ENCODE measurements at places on chromosomes 11 and 22.
A peak's percentile ranks its signal among the peaks of the same experiment; 100 is the strongest.

GRCh38 chr11:107999759-108000455 is 8.8 kb upstream of the CUL5 start:
- peak; percentile 70 for ATAC-seq

- peak; percentile 41 for ATAC-seq
Measured at GRCh38 chr22:31585161-31585859, 76.7 kb downstream of the PISD start.

- no peak for ATAC-seq
Measured at GRCh38 chr11:74575999-74576398, 16.4 kb upstream of the POLD3 start.

DNA sequence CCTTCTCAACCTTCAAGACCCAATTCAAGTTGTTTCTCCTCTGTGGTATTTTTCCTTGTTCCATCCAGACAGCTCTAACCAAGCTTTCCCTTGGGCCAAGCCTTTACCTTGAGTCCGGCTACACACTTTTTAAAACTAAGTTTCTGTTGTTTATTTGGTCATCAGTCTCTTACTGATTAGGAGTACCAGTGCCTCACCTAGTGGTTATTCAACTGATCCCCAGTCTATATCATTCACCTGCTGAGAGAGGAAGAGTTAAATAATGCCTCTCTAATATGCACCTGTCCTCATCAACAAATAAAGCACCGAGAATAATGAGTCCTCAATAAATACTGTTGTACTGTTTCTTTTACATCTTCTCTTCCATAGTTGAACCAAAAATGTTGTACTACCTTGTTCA is 160.8 kb downstream of the MSANTD4 start:
- ATAC-seq: no peak

DNA sequence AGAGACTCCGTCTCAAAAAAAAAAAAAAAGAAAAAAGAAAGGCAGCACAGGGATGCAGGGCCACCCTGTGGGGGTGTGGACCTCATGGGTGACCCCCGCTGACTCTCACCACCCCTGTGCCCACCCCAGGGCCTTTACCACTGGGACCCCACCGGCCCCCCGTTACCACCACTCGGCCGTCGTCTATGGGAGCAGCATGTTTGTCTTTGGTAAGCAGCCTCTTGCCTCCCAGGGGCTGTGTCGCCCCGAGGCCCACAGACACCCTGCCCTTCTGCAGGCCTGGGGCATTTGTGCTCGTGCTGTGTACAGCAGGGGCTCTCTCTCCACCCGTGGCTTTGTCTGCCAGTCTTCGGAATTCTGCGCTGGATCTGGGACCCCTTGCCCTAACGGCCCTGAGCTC is 5.3 kb downstream of the LZTR1 start:
- no peak for ATAC-seq

DNA sequence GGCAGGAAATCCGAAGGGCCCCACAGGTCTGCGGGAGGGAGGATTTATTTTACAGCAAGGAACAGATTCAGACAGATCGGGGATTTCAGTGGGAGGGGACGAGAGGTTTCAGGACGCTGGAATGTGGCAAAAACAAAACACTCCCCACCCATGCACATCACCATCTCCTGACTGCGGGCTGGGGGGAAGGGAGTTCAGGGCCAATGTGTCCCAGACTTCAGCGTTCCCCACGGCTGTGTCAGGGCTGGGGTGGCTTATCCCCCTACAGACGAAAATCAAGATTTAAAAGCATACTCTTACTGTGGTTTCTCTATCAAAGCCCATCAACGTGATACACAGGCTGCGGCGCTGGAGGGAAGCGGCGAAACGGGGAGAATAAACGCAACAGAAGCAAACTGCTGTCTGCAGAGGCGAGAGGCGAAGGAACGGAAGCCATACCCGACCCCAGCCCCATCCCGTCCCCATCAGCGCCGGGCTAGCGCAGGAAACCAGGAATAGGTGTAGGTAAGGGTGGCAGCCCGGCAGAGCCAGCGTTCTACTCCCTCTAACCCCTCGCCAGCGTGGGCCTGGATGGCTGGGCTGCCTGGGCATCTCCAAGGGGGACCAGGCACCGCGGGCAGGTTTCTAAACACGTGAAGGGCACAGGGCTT is 2.7 kb downstream of the TENM4 start:
- no peak for ATAC-seq

GRCh38 chr11:97349201-97349600 is 959.4 kb downstream of the JRKL start:
- no peak for ATAC-seq

DNA sequence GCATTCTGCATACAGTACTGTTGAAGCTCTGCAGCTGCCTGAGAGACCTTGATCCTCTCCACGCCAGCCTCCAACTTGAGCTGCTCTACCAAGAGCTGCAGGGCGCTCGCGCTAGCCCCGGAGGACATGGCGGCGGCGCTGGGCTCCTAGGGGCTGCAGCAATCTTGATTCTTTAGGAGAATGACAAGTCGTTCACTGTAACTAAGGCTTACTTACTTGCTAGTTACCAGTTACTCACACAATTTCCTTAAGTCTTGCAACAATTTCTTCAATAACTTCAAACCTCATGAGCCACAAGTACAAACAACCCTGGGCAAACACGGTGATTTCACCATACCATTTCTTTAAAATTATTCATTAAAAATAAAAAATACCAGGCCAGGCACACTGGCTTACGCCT is 21.9 kb downstream of the SBF2 start:
- no peak for ATAC-seq

DNA sequence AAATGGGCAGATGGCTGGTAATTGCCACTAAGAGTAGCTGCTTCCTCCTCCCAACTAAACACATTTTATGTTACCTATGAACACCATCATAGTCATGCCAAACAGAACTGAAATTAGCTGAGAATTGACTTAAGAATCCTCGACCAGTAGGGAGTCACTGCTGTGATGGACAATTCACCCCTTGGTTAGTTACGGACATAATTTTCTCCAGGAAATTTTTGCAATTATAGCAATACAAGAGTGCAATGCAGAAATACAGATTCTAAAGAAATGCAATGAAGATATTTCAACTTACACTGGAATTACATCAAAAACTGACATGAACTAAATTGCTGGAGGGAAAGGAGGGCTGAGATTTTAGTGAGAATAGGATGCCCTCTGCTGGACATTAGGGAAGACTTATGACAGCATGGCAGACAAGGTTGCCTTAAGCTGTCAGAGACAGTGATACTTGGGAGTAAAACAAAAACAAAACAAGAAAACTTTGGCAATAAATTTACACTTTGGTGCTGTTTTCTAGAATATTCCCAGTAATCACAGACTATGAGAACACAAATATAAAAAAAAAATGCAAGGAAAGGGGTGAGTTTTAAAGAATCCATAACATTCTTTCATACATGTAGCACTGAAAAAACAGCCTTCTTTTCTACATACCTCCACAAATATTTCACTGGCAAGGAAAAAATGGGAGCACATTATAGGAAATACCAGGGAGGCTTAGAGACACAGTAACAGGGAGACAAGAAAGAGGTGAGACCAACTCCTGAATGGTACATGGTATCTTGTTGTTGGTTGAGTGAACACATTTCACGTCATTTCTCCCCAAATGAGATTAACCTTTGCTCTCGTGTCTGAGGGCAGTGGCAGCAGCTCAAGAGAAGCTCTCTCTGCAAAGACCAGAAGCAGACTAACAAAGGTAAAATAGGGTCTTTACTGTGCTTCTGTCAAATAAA is 11.2 kb upstream of the PPP2R1B start:
- ATAC-seq: peak; percentile 86

- ATAC-seq: no peak
Measured at GRCh38 chr11:46427364-46427763, 35.8 kb upstream of the CHRM4 start.

GRCh38 chr11:59854871-59855270 is 9.6 kb upstream of the CBLIF start:
- ATAC-seq: no peak

DNA sequence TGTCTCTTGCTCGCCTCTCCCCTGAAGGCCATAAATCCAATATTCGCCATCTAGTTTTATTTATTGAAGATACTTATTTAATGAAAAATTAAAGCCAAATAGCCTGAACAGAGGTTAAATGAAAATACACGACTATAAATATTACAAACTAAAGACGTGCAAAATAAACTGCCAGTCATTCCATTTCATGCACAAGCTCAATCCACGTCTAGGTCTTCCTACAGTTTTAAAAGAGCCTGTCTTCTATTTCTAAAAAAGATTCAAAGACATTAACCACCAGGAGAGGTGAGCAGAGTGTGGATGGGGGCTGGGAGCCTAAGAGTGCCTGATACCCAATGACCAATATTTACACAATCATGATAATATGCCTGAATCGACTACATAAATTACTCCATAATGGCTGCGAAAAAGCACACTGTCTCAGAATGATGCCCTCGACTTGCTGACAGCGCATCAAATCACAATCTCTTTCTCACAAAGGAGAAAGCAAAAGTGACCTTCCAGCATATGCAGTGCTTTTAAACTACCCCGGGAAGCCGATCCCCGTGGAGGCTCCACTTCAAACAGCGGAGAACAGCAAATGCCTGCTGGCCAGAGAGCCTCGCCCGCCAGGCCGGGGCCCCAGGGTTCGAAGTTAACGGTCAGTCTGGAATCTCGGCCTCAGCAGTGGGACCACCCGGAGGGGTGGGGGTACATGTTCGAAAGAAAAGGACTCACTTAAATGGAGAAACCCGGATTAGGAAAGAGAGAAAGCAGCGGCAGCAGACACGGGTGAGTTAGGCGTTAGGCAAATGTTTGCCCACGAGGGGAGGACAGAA is 1.7 kb downstream of the FCHSD2 start:
- ATAC-seq: no peak

GRCh38 chr11:34308913-34309585 is 48.8 kb downstream of the ABTB2 start:
- no peak for ATAC-seq
